ENCODE measurements at places on chromosomes 6 and 20. TPM values are rescaled to one million over a fixed set of nuclear protein-coding genes. Genes with fewer than 3 reads are reported as not detected.

Gene SLC44A4
- not detected for total RNA-seq

Gene SIRPB1
- total RNA-seq = 1.1 TPM

Gene TMEM200A
- total RNA-seq = 0.69 TPM

Gene OR12D3
- total RNA-seq = not detected

Gene FOXF2
- not detected for total RNA-seq

Gene CRNKL1
- 22.3 TPM for total RNA-seq

Gene TMEM217
- total RNA-seq = 0.54 TPM

Gene DNAH8
- 2.0 TPM for total RNA-seq

DNA sequence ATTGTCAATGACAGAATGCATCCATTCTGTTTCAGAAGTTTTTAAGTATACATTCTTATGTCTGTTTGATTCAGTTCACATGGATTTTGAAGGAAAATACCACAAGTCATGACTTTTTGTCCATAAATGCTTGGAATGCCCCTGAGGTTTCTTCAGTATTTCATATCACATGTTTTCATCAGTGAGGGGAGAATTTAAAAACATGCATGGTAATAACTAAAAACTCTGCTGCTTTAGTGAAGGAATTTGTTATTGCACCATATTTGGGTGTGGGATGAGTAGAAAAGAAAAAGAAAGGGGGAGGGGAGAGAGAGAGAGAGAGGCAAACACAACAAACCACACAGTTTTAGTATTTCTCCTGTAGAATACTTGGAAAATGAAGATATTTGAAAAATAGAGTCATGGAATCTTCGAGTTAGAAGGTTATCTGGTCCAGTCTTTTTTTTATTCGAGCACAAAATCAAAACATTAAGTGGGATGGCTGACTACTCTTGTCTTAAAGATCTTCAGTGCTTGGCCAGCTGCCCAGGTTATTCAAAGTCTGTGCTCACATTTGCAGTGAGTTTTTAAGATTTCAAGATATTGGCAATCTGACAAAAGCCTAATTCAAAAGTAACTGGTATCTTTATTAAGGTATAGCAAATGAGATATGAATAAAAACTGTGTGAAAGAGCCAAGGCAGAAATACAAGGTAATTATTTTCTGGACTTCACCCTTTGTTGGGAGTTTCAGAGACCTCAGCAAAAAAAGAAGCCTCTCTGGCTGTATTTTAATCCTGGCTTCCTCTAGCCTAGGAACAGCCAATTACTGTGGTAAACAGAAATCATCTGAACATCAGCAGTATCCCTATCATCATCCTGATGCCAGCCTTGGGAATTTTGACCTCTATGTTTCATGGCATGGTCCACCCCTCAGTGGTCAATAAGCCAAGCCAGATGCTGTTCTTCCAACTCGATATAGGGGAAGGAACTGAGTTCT is 687.9 kb upstream of the CITED2 start:
- H3K36me3 ChIP-seq = no peaks in the 10 kb centered on the region
- no peak overlapping the region for H3K4me3 ChIP-seq
- no peak overlapping the region for H3K27ac ChIP-seq
- no peaks in the 10 kb centered on the region for H3K4me1 ChIP-seq
- DNase-seq = no peak
- H3K27me3 ChIP-seq = no peaks in the 10 kb centered on the region

DNA sequence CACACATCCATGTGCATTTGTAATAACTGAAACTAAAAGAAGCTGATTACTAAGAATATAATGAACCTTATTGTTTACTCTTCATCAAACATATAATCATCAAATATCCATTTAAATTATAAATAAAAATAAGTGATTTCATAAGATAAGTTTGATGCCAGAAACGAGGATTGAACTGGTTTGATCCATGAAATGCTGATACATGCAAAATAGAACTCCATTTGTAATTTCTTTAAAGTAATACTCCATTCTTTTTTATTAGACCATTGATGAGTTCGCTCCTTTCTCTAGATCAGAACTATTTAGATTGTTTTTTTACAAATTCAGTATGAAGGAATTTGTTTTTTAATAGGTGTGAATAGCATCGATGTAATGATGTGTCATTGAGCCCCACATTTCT is 57.6 kb downstream of the EYS start:
- H3K36me3 ChIP-seq = no peaks in the 10 kb centered on the region
- no peaks in the 10 kb centered on the region for H3K27me3 ChIP-seq
- no peaks in the 10 kb centered on the region for H3K4me1 ChIP-seq
- H3K27ac ChIP-seq = no peak overlapping the region
- no peak for DNase-seq

- H3K4me3 ChIP-seq = no peak overlapping the region
- peaks cover 7% of the 10 kb centered on the region for H3K27me3 ChIP-seq
- no peak overlapping the region for H3K27ac ChIP-seq
- H3K36me3 ChIP-seq = no peaks in the 10 kb centered on the region
- H3K4me1 ChIP-seq = no peaks in the 10 kb centered on the region
Measured at GRCh38 chr20:59804347-59804746, 129.1 kb downstream of the SYCP2 start.

DNA sequence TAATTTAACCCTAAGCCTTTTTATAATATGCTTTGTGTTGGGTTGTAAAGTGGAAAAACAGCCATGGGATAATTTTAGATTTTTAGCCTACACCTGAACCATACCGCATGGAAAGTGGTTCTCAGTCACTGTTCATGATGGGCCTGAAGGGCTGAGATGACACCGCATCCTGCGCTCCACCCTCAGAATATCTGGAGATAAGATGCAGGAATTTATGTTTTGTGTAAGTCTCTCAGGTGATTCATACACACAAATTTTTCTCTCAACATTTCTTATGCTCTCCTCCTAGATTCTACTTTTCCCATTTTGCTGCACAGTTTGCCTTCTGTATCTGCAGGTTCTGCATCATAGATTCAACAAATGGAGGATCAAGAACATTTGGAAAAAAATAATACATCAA is 191.3 kb upstream of the PHACTR1 start:
- no peak for DNase-seq
- no peaks in the 10 kb centered on the region for H3K4me1 ChIP-seq
- peaks cover 20% of the 10 kb centered on the region for H3K27me3 ChIP-seq
- H3K4me3 ChIP-seq = no peak overlapping the region
- no peaks in the 10 kb centered on the region for H3K36me3 ChIP-seq

GRCh38 chr20:9490631-9491030 is 23.8 kb upstream of the LAMP5 start:
- H3K36me3 ChIP-seq = no peaks in the 10 kb centered on the region
- H3K4me3 ChIP-seq = no peak overlapping the region
- H3K4me1 ChIP-seq = peaks cover 2% of the 10 kb centered on the region
- H3K27me3 ChIP-seq = peaks cover 11% of the 10 kb centered on the region
- H3K27ac ChIP-seq = no peak overlapping the region

- no peak for DNase-seq
- no peaks in the 10 kb centered on the region for H3K36me3 ChIP-seq
- H3K27ac ChIP-seq = no peak overlapping the region
- no peaks in the 10 kb centered on the region for H3K4me1 ChIP-seq
Measured at GRCh38 chr6:49001856-49002541, 461.1 kb downstream of the MMUT start.

- H3K27ac ChIP-seq = no peak overlapping the region
- no peak overlapping the region for H3K4me3 ChIP-seq
- no peaks in the 10 kb centered on the region for H3K27me3 ChIP-seq
- no peaks in the 10 kb centered on the region for H3K36me3 ChIP-seq
- H3K4me1 ChIP-seq = peaks cover 4% of the 10 kb centered on the region
Measured at GRCh38 chr20:37327748-37328147, 18.2 kb upstream of the SRC start.

GRCh38 chr6:17064975-17065374 is 36.9 kb upstream of the STMND1 start:
- H3K4me3 ChIP-seq = no peak overlapping the region
- H3K4me1 ChIP-seq = no peaks in the 10 kb centered on the region
- H3K27ac ChIP-seq = no peak overlapping the region
- no peak for DNase-seq

DNA sequence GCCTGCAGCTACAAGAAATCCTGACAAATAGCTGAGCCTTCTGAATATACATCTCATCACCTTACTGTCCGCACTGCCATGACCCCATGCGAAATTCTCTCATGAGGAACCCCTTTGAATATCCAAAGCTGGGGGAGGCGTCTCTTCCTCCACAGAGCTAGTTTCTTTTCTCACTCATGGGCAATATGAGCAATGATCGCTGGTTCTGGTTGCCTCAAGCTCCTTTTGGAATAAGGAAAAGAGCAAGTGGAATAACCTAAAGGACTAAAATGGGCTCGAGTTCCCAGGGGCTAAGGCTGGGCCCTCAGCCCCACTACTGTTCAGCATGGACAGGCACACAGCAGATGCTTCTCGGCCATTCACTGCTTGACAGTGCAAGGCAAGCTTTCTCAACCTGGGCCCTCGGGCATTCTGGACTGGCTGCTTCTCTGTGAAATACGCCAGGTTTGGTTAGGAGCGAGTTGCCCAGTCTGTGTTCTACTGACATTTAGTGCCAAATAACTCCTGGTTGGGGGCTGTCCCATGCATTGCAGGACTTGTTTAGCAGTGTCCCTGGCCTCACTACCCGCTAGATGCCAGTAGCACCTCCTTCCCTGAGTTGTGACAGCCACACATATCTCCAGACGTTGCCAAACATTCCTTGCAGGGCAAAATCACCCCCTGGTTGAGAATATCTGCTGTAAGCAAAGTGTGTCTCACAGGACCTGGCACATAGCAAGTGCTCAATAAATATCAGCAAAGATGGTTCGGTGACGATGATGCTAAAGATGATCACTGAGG is 156.8 kb downstream of the CEBPB start:
- H3K4me1 ChIP-seq = peaks cover 18% of the 10 kb centered on the region
- peaks cover 47% of the 10 kb centered on the region for H3K27me3 ChIP-seq
- no peak overlapping the region for H3K27ac ChIP-seq
- H3K36me3 ChIP-seq = no peaks in the 10 kb centered on the region
- no peak overlapping the region for H3K4me3 ChIP-seq

DNA sequence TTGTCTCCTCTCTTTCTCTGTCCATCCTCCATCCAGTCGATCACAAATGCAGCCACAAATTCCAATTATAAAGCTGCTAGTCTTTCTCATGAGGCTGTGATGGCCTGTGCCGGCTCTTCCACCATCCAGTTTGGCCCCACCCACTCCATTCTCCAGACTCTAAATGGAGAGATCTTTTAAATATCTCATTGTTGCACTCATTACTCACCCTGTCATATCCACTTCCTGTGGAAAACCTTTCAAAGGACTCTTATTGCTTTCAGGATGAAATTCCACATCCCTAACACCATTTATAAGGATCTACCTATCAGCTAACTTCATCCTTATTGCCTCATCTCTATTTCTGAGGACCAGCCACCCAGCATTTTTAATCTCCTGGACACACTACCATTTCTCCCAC is 70.6 kb downstream of the NRN1 start:
- no peak overlapping the region for H3K27ac ChIP-seq
- H3K4me1 ChIP-seq = no peaks in the 10 kb centered on the region
- H3K27me3 ChIP-seq = peaks cover 43% of the 10 kb centered on the region
- no peak for DNase-seq
- H3K4me3 ChIP-seq = no peak overlapping the region

DNA sequence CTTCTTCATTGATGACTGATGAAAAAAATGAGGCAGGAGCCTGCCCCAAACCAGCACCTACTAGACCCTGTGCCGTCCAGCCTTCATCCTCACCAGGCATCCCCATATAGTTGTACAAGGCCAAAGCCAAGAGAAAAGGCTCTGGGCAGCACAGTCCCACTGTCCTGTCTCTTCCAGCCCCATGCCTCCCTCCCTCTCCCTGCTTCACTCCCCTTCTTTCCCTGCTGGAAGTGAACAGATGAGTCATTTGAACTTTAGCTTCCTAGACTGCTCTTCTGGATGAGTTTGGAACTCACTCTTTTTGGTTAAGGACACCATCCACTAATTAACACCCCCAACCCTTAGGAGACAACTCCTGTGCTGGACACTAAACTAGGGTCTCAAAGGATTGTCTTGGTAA is 235.2 kb downstream of the LRFN2 start:
- no peaks in the 10 kb centered on the region for H3K27me3 ChIP-seq
- no peak overlapping the region for H3K4me3 ChIP-seq
- H3K36me3 ChIP-seq = no peaks in the 10 kb centered on the region
- H3K4me1 ChIP-seq = no peaks in the 10 kb centered on the region
- DNase-seq = no peak

DNA sequence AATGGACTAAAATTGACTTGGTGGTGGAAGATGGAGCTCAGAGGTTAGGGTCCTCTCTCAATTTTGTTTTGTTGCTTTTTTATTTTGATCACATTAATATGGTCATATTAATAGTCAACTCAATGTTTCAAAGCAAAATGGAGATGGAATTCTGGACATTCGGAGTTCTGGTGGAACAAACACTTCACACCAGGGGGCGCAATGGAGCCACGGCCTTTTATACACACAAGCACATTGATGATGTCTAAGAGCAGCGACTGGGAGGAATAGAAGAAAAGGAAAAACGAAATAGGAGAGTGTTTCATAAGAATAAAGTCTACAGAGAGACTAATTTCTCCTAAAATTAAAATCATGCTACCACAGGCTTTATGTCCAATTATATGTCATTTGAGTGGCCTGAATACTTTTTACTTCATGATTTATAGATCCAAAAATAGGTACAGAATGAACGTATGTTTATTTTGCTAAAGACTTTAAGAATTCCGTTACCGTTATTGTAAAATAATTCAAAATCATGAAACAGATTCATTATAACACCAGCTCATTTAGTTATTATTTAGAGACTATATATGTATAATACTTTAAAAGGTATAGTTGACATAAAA is 197.6 kb upstream of the SASH1 start:
- H3K4me3 ChIP-seq = no peak overlapping the region
- peaks cover 6% of the 10 kb centered on the region for H3K27me3 ChIP-seq
- DNase-seq = peak; percentile 20

GRCh38 chr20:58546756-58547622 is 31.8 kb upstream of the APCDD1L start:
- H3K4me1 ChIP-seq = no peaks in the 10 kb centered on the region
- no peak overlapping the region for H3K27ac ChIP-seq
- H3K27me3 ChIP-seq = peaks cover 10% of the 10 kb centered on the region
- no peaks in the 10 kb centered on the region for H3K36me3 ChIP-seq
- no peak for DNase-seq
- H3K4me3 ChIP-seq = no peak overlapping the region

DNA sequence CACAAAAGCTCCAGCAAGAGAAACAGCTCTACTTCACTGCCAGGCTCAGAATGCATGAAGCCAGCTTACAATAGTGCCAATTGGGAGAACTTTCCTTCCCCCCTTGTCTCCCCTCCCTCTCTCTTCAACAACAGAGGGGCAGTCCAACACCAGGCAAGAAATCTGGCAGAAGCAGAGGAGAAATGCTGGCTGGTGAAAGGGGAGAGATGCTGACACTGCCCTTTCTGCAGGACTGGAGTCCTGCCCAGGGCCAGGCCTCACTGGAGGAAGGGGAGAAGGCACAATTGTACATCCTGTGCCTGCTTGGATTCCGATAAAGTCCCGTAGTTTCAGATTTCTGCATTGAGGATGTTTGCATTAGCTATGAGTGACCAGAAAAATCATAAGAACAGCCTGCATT is 148.6 kb downstream of the LRRC1 start:
- H3K36me3 ChIP-seq = no peaks in the 10 kb centered on the region
- H3K4me1 ChIP-seq = no peaks in the 10 kb centered on the region
- H3K4me3 ChIP-seq = no peak overlapping the region
- no peak overlapping the region for H3K27ac ChIP-seq
- H3K27me3 ChIP-seq = no peaks in the 10 kb centered on the region

- no peaks in the 10 kb centered on the region for H3K4me1 ChIP-seq
- H3K27me3 ChIP-seq = peaks cover 1% of the 10 kb centered on the region
- no peaks in the 10 kb centered on the region for H3K36me3 ChIP-seq
- H3K27ac ChIP-seq = no peak overlapping the region
Measured at GRCh38 chr20:1061484-1062221, 56.7 kb upstream of the PSMF1 start.

Data from activated B cell treated with CpG ODN at 0.5 μM for 24 hours (primary cell).